ENCODE measurements at places on chromosomes 12 and 14.

DNA sequence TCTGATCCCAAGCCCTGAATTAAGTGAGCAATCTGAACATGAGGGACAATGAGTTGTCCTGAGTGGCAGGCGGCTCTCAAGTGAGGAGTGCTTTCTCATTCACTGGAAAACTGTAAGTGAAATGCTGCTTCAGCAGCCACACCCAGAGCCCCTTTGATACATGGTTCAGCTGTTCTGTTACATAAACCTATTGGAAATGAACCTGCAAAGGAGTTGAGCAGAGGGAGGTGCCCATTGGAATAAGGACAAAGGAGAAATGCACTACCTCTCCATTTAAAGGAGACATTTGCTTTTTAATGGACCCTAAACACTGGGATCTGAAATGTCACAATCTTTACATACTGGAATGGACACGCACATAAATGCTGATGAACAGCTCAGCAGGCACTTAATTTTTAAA is 169.9 kb downstream of the CACNA1C start:
- DNase-seq: no peak

DNA sequence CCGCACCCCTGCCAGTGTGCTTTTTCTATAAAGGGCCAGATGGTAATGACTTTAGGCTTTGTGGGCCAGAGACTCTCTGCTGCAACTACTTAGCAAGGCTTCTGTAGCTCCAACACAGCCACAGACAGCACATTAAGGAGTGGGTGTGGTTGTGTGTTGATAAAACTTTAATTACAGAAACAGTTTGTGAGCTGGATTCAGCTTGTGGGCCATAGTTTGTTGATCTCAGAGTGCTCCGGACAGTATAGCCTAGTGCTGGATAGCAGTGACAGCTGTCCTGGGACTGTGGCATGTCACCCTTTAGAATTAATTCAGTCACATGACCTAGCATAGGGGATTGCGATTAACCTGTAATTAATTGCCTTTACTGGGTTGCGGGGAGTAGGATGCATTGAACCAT is 109.7 kb downstream of the ZNF664 start:
- DNase-seq: no peak

DNA sequence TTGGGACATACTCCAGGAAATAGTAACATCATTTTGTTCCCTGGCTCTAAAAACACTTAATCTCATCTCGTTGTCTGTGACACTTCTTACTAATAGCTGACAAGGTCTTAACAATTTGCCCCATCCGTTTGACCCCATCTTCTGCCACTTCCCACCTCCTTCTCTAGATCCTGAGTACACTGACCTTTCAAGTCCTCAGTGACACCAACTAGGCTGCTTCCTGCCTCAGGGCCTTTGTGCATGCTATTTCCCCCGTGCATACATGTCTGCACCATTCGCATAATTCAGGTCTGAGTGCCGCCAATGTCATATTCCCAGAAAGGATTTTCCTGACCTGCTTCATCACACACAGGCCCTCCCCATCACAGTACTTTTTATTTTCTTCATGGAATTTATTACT is 70.6 kb upstream of the CCND2 start:
- no peak for DNase-seq

DNA sequence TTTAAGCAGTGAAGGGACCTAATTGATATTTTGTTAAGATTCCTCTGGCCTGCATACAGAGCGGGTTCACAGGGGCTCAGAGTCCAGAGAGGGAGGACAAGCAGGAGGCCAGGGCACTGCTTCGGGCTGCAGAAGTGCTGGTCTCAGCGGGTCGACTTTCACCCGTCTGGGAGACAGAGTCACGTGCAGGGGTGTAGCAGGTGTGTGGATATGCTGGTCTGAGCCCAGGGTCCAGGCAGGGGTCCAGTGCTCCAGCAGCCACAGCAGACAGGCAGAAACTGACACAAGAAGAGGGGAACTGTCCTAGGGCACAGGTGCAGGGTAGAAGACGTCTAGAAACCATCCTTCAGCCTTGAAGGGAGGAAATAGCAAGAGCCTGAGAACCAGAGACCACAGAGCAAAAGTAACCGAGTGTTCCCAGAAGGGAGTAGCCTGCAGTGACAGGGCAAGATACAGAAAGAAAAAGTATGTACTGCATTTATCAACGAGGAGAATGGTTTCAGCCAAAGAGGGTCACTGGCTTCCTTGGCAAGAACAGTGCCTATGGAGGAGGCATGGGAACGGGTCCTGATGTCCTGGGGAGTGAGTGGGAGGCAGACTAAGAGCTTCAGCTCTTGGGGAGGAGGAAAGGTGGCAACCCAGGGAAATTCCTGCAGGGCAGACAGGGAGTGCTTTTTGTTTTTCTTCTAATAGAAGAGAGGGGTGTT is 28.7 kb downstream of the FBXO21 start:
- DNase-seq: peak; percentile 11

GRCh38 chr12:5012337-5012736 is 31.3 kb upstream of the KCNA5 start:
- DNase-seq: no peak

GRCh38 chr14:51284241-51284640 is 44.2 kb downstream of the TMX1 start:
- DNase-seq: no peak

- no peak for DNase-seq
These were observed 774 bp upstream of the SLC2A13 start for GRCh38 chr12:40106655-40107054.

DNA sequence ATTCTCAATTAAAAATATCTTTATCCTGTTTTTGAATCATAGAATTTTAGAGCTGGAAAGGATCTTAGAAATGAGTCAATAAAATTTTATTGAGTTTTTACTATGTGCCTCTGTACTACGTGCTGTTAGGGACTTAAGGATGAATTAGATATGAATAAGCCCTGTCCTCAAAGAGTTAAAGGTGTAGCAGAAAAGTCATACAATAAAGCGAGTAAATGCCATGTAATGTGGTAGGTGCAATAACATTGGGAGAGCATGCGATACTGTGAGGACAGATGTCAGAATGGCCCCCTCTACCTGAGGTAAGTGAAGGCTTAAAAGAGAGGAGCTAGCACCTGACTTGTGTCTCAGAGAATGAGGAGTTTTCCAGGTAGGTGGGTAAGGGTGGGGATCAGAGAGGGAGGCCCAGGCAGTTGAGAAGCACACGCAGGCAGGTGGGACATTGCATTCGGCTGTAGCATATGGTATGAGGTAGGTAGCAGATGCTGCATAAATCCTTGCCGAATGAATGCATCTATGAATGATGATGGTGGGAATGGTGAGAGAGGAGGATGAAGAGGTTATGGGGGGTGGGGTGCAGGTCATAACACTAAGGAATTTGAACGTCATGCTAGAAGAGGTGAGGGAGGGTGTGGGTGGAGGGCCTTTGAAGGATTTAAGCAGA is 35.4 kb upstream of the ATP23 start:
- no peak for DNase-seq

- no peak for DNase-seq
These were observed 49.0 kb upstream of the PIWIL1 start for GRCh38 chr12:130288691-130289090.

DNA sequence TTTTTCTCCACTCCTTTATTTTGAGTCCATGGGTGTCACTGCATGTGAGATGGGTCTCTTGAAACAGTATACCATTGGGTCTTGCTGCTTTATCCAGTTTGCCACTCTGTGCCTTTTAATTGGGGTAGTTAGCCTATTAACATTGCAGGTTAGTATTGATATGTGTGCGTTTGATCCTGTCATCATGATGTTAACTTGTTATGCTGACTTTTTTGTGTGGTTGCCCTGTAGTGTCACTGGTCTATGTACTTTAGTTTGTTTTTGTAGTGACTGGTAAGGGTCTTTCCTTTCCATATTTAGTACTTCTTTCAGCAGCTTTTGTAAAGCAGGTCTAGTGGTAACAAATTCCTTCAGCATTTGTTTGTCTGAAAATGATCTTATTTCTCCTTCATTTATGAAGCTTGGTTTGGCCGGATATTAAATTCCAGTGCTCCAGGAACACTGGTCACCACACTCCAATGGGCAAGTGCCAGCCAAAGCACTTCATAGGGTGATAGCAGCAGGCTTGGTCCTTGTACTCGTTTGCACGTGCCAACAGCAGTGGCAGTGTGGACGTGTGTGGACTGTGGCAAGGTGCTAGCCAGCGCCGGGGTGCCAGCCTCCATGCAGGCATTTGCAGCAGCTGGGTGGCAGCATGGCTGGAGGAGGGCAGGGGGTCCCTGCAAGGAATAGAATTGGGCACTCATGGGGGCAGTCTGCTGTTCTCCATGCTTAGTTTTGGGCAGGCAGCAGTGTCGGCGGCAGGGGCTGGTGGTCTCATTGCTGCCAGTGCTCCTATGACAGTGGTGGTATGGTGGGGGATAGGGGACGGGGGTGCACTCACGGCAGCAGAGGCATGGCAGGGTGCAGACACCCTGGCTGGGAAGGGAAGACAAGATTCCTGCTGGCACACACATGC is 53.5 kb downstream of the FRS2 start:
- DNase-seq: no peak

GRCh38 chr12:124736115-124737039 is 127.3 kb downstream of the SCARB1 start:
- DNase-seq: no peak

GRCh38 chr12:6228535-6229223 is 28.5 kb downstream of the CD9 start:
- DNase-seq: no peak

GRCh38 chr14:64610049-64610746 is 60.4 kb downstream of the PPP1R36 start:
- DNase-seq: no peak

DNA sequence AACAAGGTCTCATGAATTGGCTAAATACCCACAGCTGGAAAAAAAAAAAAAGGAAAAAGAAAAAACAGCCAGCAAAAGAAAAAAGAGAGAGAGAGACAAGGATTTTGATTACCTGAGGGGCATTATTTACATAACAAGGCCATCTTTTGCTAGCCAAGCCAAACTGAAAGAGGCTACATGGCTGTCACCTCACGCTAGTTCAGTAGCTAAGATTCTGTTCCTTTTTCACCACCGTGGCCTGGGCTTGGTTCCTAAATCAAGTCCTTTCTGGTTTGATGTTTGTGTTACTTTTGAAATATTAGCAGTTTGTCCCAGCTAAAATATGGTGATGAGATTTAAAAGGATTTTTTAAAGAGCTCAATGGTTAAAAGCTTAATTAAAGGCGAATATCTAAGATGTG is 2.0 kb upstream of the SDS start:
- DNase-seq: no peak

GRCh38 chr12:69949311-69950002 is 124.4 kb downstream of the MYRFL start:
- no peak for DNase-seq

GRCh38 chr14:104387022-104388010 is 192.2 kb upstream of the C14orf180 start:
- no peak for DNase-seq

DNA sequence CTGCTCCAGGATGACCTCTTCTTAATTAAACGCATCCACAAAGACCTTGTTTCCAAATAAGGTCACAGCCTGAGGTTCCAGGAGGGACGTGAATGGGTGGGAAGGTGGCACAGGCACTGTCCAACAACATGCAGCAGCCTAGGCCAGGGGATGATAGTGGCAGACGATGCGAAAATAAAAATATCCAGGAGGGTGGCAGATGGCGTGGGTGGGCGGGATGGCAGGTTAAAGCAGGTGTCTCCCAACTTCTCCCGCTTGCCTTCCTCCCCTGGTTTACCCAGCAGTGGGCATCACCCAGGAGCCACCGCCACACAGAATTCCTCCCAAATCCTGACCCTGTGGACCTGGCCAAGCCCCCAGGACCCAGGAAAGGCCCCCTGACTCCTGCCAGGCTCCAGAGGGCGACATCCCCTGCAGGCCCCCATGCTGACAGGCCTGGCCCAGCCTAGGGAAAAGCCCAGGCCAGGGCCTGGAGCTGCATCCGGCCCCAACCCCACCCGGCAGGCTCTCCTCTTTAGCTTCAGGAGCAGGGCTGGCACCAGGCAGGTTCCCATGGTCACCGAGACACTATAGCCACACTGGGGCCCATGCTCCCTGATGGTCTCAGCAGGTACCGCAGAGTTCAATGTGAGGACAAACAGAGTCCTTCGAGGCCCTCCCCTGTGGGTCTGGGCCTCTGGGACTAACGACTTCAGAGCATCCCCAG is 9.7 kb downstream of the NCOR2 start:
- DNase-seq: no peak

GRCh38 chr12:43252585-43252984 is 299.4 kb downstream of the ADAMTS20 start:
- no peak for DNase-seq

DNA sequence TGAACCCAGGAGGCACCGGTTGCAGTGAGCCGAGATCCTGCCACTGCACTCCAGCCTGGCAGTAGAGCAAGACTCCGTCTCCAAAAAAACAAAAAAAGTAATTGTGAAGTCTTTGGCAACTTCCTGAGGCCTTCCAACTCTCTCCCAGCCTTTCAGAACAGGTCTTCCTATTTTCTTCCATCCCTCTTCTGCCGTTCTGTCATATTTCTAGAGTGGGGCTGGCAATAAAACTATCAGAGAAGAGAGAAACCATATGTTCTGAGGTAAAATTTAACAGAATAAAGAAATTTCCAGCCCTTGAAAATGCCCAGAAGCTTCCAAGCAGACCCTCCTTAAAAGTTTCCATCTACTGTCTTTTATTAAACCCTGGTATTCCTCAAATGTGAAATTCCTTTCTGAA is 100.4 kb downstream of the HMGA2 start:
- no peak for DNase-seq

GRCh38 chr12:89745286-89745685 is 36.6 kb upstream of the ATP2B1 start:
- DNase-seq: no peak

DNA sequence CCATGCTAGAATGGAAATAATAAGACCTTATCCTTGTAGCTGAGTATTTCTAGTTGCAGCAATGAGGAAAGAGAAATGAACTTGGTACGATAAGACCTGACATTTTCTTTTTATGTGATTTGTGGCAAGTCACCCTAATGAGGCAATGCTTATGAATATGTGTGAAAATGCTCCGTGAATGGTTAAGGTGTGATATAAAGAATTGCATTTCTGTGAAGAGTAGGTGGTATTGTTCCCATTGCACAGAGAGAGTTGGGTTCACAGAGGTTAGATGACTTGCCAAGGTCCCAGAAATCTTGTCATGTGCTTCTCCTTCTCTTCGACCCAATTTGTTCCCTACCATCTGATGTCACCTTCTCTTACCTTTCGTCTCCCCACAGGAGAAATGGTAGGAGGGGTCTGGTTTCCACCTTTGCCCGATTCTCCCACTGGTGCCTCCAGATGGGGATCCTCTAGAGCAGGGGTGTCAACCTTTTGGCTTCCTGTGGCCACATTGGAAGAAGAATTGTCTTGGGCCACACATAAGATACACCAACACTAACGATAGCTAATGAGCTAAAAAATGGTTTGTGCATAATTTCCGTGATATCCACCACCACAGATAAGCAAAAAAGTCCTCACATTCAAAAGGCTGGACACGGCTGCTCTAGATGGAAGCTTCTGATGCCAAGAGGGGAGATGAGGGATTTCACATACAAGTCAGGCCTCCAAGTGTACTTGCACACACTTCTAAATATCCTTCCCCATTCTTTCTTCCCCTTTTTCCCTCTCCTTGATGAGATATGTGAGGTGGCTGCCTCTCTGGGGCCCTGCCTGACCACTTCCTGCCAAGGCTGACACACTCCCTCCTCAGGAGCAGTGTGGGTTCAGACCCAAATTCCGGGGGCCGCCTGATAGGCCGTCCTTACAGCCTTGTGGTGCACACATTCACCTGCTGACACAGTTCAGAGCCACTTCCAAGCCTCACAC is 96.1 kb downstream of the PLXNC1 start:
- no peak for DNase-seq
